ENCODE measurements at places on chromosomes 3 and 15.

DNA sequence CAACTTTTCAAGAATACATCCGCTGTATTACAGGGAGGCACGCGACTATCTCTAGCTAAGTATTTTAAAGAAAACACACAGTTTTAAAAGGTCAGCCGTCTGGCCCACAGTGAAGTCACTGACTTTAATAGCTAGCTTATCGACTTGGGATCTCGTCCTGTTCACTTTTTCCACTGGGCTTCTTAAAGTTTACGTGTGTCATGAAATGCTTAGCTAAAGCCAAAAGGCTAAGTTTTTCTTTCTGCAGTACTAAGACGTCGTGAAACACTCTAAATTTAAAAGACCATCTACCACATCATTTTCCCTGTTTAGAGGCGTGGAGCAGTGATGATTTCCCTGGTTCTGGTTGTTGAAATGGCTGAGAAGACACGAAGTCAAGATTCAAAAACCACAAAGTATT lies 27.1 kb downstream of the LRIG1 start:
- DNase-seq, result no peak

DNA sequence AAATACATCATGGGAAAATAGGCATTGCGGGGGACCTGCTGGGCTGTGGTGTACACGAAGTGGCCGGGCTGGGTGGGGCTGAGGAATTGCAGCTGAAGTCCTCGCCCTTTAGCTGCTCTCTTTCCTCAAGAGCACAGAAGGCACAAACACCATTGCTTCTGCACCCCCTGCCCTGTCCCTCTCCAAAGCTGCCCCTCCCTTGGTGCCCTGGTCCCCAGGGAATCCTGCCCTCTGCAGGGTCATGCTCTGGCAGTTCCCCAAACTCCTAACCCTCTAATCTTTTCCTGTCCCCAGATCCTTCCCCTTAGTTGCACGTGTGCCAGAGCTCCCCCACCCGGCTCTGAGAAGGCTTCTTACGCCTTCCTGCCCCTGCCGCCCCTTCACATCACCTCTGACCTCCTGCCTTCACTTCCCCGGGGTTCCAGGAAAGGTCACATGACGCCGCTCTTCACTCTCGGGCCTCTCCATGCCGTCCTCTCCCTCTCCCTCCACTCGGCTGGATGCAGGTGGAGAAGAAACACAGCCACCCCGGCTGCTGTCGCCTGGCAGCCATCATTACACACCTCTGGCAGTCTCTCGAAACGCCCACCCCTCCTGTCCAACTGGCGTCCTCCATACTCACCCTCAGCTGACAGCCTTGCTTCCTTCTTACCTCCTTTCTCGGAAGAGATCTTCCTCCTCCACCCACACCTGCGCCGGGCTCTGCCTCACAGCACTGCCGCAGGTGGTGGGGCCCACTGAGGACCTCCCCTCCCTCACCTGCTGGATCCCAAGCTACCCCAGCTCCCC lies 6.9 kb upstream of the PCSK6 start:
- DNase-seq, result no peak

DNA sequence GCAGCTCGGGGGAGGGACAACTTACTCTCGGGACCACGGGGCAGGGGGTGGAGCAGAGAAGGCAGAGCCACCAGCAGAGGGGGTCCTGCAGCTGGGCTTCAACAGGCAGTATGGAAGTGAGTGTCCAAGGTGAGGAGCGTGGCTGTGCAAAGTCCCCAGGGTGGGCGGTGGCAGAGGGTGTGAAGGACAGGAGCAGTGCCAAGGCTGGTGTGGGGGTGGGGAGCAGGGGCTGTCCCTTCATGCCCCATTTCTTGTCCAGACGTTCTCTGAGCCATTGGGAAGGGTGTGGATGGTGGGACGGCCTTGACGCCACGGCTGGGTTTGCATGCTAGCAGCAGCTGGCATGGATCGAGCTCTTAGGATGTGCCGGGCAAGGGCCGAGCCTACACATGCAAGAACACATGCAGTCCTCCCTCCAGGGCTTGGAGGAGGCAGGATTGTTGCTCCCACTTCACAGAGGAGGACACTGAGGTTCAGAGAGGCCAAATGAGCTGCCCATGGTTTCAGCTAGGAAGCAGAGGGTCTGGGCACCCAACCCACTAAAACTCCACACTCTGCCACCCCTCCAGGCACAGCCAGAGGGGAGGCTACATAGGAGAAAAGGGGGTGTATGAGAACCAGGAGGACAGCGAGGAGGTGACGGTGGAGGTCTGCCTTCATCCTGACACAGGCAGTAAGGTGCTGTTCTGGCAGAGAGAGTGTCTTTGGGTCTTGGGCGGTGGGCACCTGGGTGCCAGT lies 93.6 kb downstream of the TBC1D2B start:
- DNase-seq, result no peak

- DNase-seq, result no peak
Measured at GRCh38 chr15:53978253-53978906, at the start of gene UNC13C. Gene UNC13C (plus strand): TSS chr15:53978441. CDS start chr15:54012904, 34,463 bp downstream.

- DNase-seq, result no peak
Measured at GRCh38 chr3:194672876-194673275, 885 bp upstream of the LSG1 start.

- DNase-seq, result no peak
Measured at GRCh38 chr15:80891006-80891405, 98.6 kb downstream of the MESD start.

GRCh38 chr3:183692436-183692835 lies 5.2 kb upstream of the YEATS2 start:
- no peak for DNase-seq

DNA sequence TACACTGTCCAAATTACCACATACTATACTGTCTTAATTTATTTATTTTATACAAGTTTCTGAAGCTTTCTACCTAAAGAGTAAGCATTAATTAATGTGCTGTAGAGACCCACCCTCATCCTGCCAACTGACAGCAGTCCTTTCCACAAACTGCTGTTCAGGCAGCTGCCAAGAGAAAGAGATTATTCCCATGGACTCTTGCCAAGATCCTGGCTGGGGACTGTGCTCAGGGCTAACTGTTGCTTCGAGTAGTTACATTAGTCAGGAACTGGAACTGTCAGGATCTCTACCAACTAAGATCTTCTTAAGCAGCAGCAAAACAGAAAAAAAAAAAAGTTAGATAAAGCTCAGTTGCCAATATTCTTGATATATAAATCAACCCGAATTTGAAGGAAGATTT lies 398.8 kb downstream of the MECOM start:
- DNase-seq, result no peak

GRCh38 chr3:84439476-84439875 lies 519.3 kb upstream of the CADM2 start:
- DNase-seq, result no peak

GRCh38 chr15:81843757-81844407 lies 201.9 kb downstream of the MEX3B start:
- no peak for DNase-seq

DNA sequence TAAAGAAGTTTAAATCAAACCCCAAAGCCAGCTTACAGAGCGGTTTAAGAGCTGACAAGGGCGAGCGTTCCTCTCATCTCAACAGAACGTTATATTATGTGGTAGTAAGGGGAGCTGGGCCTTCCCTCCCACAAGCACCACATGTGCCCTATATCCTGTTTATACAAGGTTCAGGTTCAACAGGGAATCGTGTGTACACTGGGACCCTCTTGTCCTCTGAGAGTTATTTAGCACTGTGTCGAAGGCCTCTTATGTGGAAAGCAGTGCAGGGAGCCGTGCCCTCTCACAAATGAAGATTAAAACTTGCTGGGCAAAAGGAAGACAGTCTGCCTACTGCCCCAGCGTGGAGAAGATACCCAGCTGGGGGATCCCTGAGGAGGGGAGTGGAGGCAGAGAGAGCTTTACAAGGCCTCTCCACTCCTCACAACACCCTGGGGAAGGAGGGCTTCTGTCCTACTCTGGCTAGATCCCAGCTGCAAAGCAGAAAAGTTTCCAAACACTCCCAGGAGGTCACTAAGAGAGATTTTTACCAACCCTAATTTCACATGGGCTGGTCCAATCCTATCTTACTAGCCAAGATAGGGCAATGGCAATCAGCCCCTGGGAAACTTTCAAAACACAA lies 2.9 kb downstream of the TLE3 start:
- DNase-seq, result no peak

DNA sequence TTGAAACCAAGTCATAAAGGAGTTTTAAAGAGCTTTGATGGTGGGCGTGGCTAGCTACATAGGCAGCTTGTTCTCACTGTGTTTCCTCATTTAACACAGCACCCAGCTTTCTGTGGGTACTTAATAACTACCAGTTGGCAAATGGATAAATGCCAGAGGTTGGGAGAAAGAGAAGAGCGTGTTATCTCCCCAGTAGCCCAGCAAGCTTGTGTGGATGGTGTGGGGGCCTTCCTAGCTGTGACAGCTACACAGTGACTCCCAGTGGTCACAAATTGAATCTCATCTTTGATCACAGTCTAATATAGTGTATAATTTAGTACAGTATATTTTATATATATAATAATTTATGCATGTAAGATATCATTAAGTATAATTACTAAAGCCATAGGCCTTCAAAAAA lies 984.1 kb downstream of the EPHA3 start:
- DNase-seq, result no peak

DNA sequence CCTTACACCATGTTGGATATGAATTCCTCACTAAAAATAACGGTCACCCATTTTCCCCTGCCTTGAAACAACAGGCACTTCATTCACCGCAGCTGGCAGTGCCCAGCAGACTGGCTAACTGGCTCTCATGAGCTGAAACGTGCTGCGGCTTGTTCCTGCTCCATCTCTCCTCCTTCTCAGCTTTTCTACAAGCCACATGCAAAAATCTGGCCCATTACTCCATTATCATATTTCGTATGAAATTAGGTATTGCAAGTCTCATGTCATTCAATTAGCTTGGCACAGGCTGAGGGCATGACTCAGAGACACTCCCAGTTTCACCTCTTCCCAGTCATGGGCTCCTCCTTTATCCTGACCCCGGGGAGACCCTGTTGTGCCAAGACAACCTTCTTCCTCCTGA lies 60.0 kb downstream of the MAGEF1 start:
- no peak for DNase-seq

- DNase-seq, result no peak
Measured at GRCh38 chr3:86793786-86794185, 197.2 kb downstream of the VGLL3 start.

DNA sequence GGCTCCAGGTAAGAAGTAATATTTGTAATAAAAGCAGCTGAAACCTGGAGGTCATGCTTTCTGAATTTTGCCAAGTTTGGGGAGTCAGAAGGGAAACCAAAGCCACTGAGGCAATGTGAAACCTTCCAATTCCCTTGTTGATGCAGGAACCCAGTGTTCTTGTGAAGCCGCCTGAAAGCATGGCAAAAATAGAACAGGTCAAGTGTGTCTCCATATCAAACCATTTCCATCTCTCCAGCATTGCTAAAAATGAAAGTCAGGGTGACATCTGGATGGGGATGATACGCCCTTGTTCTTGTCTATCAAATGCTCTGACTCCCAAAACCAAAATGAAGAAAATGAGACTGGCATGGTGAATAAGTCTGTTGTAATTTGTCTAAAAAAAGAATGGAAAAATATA lies 362.5 kb downstream of the VPS13C start:
- no peak for DNase-seq

DNA sequence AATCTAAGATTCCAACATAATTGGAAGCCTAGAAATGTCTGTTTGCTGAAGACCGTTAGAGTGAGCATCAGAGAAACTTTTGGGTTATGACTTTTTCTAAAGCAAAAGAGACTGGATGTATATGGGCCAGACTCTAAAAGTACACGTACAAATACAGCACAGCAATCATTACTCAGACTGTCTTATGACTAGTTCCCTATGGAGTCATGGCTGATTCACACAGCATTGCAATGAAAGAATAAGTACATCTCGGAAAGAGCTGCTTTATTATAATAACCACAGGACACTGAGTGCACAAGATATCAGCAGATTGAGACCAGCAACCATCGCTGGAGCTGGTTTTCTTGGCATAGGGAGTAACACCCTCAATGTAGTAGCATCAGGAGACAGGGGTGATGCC lies 618.6 kb downstream of the NLGN1 start:
- no peak for DNase-seq

DNA sequence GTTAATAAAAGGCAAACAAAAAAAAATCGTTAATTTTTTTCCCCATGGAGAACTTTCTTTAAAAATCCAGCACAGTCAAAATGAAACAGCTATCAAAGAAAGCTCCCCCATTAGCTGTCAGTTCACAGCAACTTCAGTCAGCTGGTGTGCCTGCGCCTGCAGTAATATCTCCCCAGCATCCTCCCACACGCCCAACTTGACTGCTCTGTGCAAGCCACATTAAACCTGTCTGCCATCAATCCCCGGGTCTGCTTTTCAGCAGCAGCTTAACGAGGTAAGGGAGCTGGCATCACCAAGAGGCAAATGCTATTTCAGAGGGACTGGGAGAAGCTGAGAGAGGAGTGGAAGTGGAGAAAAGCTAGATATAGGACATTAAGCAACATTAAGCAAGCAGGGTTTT lies 337.5 kb downstream of the GAP43 start:
- DNase-seq, result no peak

DNA sequence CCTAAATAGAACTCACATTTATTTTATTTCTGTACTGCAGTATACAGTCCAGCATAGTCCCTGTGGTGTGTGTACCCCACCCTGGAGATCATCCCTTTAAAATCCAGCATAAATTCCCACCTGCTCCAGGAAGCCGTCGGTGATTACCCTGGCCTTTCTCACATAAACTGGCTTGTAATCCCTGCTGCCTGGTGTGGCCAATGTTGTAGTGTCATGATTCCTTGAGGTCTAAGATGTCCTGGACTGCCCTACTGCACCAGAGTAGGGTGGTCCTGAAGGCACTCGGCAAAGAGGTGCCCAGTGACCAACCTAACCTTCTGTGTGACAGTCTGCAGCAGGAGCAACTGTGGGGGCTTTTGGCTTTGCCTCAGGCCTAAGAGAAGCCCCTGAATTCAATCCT lies 58.9 kb downstream of the ITGA11 start:
- no peak for DNase-seq

- no peak for DNase-seq
Measured at GRCh38 chr15:34025252-34025651, 13.8 kb downstream of the AVEN start.

- no peak for DNase-seq
Measured at GRCh38 chr15:37253877-37254276, 153.5 kb upstream of the MEIS2 start.

DNA sequence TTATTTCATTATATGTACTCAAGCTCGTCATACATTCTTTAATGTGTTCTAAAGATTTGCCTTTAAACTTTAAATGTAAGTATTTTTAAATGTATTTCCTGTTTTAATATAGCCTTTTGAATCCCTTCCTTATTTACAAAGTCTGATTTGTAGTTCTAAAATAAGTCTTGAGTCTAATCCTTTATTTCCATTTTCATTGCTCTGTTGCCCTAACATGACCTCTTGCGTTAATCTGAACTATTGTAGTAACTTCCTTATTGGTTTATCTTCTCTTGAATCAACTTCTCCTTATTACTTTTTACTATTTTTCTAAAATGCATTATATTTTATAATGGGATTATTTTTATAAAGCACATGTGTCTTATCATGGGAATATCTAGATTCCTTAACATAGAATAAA lies 24.0 kb downstream of the KNL1 start:
- DNase-seq, result no peak

DNA sequence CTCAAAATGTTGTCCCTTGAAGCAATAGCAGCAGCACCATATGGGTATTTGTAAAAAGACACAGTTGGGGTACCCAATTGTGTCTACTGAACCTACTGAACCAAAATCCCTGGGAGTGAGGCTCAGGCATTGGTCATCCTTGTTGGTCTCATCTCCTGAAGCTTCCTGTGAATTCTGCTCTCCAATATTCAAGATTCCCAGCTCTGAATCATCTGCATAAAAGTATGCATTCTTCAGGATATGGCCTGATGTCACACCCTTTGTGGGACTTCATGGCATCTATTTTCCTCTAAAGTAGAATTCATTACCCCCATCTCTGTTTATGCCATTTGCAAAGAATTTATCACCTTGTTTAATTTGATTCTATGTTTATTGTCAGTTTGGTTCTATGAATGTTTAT lies 13.3 kb upstream of the PTX3 start:
- no peak for DNase-seq
